ENCODE measurements at places on chromosomes 5 and 9.

- no peak for DNase-seq
These were observed 143.9 kb upstream of the STC2 start for GRCh38 chr5:173472164-173472563.

GRCh38 chr9:113463418-113464285 is at the start of gene RGS3:
Gene RGS3 (plus strand): TSS chr9:113463727. CDS start chr9:113463803, 76 bp downstream.
- DNase-seq, result no peak

- no peak for DNase-seq
These were observed 585.3 kb downstream of the EBF1 start for GRCh38 chr5:158514319-158514985.

GRCh38 chr5:106574820-106575219 is 1095.9 kb downstream of the EFNA5 start:
- DNase-seq, result no peak

DNA sequence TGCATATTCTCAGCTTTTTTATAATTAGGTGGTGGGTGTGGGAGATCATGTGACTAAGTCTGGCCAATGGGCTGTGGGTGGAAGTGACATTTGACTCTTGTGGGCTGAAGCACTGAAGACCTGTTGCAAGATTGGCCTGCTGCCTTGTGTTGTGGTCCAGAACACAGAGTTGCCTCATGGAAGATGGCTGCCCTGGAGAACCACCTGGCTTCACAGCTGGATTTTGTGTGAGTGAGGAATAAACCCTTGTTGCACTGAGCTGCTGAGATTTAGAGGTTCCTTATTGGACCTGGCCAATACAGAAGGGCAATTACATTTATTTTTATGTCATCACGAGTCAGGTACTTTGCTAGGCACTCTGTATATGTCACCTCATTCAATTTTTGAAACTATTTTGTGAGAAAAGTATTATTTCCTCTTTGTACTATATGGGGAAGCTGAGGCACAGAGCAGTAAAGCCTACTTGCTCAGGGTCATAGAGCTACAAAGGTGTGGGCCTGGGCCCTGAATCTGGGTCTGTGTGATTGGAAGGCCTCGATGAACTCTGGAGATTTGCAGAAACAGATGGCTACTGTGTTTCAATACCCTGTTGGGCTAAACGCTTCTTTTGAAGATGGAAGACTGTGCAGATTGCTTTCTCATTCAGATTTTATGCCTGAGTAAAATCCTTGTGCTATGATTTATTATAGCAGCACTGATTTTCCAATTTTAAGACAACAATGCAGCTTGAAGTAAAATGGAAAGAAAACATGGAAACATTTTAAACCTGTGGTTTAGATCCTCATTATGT is 71.2 kb upstream of the TBC1D2 start:
- DNase-seq, result no peak

DNA sequence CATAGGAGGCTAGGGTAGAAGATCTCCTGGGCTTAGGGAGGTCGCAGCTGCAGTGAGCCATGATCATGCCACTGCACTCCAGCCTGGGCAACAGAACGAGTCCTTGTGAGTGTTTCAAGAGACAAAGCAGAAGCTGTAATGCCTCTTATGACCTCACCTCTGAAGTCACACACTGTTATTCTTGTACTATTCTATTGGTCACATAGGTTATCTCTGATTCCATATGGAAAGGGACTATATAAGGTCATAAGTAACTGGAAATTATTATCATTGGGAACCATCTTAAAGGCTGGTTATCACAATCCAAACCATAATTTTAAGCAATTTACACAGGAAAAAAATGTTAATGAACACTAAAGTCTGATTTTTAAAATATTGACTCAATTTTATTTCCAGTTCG is 17.9 kb upstream of the AFF4 start:
- no peak for DNase-seq

DNA sequence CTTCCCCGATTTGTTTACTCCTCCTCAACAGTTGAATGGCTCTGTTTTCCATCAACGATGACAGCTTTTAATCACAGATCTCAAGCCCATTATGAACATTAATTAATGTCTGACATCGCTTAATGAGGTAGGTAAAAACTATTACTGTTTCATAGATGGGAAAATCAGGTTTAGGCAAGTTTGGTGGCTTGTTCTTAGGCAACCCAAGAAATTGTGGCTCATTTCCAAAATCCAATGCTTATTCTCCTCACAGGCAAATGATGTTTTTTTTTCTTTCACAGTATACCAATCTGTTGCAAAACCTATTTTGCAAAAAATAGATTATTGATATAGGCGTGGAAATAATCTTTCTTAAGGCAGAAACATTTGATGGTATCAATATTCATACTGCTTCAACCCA is 70.8 kb upstream of the CHD1 start:
- no peak for DNase-seq

- no peak for DNase-seq
These were observed 67.6 kb downstream of the GHR start for GRCh38 chr5:42490831-42491230.

GRCh38 chr9:16315720-16316119 is 554.8 kb downstream of the BNC2 start:
- no peak for DNase-seq

- DNase-seq, result no peak
These were observed 1072.3 kb downstream of the MAT2B start for GRCh38 chr5:164577742-164578141.

- DNase-seq, result no peak
These were observed 8.9 kb downstream of the RECK start for GRCh38 chr9:36045610-36046009.

GRCh38 chr9:90890146-90890810 is 88.7 kb downstream of the SYK start:
- DNase-seq, result no peak

- no peak for DNase-seq
These were observed 32.7 kb downstream of the ATG10 start for GRCh38 chr5:82004511-82004910.

GRCh38 chr5:108524564-108524963 is 142.7 kb upstream of the FBXL17 start:
- no peak for DNase-seq

GRCh38 chr5:112025757-112026156 is 268.8 kb upstream of the NREP start:
- DNase-seq, result no peak

GRCh38 chr5:11803436-11803835 is 100.8 kb downstream of the CTNND2 start:
- no peak for DNase-seq

GRCh38 chr5:11531811-11532555 is 372.3 kb downstream of the CTNND2 start:
- DNase-seq, result no peak

DNA sequence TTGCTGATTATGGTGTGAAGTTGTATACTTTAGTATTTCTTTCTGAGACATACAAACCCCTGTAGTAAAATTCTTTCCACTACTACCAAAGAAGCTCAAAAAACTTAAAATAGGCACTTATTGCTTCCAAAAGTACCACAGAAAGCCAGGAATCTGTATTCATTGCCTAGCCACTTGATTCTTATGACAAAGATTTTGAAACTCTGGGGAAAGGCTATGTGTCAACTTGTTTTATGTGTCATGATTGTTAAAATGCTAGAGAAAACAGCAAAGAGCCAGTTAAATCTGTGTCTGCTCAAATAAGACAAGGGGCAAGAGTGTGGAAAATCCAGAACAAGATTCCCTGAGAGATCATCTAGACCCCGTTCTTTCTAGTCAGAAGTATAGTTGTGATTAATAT is 6.0 kb downstream of the KIF2A start:
- DNase-seq, result no peak

DNA sequence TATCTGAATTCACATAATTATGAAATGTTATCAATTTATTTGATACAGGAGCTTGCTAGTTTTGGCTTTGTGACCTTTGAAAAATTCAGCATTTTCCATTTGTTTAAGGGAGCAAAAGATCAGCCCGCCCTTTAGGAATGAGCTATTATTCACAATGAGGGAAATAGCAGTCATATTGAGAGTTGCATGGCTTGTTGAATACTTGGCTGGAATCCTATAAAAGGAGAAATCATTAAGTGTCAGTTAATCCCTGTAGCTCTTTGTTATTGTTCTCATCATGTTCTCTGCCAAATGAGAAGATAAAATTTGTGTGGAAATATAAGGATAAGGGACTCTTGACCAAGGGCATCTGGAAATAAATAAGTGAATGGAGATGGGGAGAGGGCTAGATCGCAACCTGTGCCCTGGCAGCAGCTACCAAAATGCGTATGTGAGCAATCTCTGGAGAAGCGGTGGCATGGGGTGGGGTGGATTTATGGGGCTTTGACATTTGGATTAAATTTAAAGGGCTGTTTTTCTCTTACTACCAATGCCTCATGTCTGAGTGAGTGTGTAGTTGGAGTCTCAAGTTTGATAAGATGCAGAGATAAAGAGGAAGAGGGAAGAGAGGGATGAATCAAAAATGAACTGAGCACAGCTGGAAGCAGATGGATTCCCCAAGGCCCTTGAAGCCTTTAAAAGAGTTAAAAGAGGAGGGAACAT is 237.6 kb downstream of the NNT start:
- no peak for DNase-seq

- DNase-seq, result no peak
These were observed 104.3 kb downstream of the PIK3R1 start for GRCh38 chr5:68319706-68320412.

GRCh38 chr9:23858234-23858633 is 32.2 kb upstream of the ELAVL2 start:
- DNase-seq, result no peak

DNA sequence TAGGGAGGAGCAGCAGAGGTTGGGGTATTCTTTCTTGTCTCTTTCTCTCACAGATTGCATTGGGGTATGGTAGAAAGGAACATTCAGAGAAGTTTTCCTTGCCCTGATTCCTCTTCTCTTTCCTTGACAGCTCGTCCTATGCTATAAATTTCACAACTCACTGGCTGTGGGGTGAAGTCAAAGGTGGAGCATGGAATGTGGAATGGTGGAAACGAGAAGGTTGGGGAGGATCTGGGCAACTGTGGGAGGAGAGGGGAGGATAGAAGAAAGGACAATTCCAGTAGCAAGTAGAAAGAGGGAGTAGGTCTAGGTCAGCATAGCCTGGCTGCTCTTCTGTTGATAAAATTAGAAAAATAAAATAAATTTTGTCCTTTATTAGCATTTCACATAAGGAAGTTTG is 39.0 kb upstream of the POC5 start:
- no peak for DNase-seq

DNA sequence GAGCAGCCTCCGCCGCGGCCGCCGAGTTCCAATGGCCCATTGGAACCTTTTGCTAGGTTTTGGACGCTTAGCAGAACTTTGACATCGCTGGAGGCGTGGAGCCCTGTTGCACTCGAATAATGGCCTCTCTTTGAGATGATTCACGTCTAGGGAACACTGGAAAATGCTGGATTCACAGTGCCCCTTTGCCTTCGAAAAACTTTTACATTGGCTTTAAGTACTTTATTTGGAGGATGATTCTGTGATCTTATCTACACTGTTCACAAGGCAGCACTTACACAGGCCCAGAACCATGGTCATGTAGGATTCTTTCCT is 536 bp upstream of the PPIC start:
- DNase-seq, result no peak

DNA sequence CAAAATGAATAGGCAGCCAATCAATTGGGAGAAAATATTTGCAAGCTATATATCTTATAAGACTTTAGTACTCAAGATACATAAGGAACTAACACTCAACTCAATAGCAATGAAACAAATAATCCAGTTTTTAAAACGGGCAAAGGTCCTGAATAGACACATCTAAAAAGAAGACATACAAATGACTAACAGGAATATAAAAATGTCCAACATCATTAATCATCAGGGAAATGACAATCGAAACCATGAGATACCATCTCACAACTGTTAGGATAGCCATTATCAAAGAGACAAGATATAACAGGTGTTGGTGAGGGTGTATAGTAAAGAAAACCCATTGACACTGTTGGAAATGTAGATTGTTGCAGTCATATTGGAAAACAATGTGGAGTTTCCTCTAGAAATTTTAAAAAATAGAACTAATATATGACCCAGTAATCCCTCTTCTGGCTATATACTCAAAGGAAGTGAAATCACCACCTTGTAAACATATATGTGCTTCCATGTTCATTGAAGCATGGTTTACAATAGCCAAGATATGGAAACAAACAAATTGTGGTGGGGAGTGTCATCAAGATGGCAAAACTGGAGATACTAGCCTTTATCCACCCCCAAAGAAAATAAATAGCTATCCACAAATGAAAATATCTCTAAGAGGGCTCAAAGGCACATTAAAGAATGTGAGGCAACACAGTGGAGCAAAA is 13.9 kb upstream of the BTNL3 start:
- DNase-seq, result no peak

DNA sequence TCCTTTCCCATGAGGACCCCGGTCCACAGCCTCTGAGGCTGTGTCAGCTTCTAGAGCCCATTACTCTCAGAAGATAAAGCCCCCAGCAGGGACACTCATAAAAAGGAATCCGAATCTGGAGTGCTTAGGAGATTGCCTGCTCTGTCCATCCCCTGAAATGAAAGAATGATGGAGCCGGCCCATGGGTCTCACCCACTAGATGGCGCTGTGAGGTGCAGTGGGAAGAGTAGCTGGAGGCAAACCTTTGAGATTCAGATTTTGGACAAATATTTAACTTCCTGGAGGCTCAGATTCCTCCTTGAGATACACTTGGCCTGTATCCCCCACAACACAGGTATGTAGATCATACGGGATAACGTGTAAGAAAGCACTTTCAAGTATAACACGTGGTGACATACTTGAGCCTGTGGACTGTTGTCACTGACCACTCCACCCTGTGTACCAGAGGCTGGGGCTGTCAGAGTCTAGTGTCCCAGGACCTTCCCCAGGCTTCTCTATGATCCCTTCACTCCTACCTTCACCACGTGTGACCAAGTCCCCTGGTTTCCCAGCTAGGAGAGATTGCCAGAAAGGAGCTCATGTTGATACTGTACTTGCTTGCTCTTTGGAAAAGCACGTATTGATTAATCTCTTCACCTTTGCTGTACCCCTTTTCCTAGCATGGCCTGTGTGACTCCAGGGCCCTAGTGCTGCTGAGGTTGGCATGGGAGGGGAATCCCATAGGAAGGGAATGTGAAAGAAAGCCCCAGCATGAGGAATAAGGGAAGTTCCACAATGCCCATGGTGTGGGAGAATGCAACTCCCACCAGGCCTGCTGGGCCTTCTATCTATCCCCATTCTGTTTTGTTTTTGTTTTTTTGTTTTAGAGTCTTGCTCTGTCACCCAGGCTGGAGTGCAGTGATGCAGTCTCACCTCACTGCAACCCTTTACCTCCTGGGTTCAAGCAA is 32.1 kb downstream of the TRMO start:
- no peak for DNase-seq

- DNase-seq, result no peak
These were observed 24.0 kb downstream of the NKD2 start for GRCh38 chr5:1032551-1033027.
